ENCODE measurements at places on chromosomes 13 and 19.

GRCh38 chr13:20505405-20506366 lies 20.0 kb downstream of the CRYL1 start:
- DNase-seq, result no peak

DNA sequence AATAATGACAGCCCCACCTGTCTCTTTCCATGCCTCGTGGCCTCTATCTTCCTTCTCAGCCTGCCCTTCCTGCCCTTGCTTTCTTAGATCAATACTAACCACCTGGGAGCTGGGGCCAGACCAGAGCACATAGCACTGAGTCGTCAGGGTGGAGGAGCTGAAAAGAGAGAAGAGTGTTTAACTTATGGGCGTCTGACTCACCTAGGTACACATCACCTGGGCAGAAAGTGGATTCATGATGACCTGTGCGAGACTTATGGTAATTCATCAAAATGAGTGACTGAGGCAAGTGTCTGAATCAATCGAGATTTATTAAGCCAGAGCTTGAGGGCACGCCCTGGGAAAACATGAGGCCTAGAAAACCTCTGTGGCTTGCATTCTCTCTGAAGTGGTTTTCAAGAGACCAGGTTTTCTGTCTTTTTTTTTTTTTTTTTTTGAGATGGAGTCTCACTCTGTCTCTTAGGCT lies 19.2 kb downstream of the CEACAM6 start:
- peak; percentile 49 for DNase-seq

- no peak for DNase-seq
Measured at GRCh38 chr13:65155861-65156260, 2074.3 kb downstream of the PCDH9 start.

GRCh38 chr19:48192750-48193149 lies 22.3 kb downstream of the ZSWIM9 start:
- DNase-seq, result no peak

DNA sequence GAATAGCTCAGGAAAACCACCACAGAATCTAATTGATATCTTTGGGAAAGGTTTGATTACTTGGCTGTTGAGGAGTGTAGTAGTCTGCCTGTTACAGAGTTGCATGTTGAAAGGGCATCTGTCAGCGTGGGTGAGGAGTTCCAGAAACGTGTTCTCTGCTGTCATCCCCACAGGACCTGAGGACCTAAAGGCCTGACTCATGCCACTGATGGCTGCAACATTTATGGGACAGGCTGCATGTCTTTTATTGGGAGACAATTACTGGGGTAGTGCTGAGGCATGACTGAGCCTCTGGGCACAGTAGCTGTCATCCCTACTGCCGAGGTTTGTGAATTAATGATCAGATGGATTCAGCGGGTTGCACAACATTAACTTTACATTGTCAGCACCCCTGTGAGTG lies 525.9 kb downstream of the GPC6 start:
- DNase-seq, result no peak

- DNase-seq, result no peak
Measured at GRCh38 chr13:35804901-35805300, 326.3 kb downstream of the DCLK1 start.

DNA sequence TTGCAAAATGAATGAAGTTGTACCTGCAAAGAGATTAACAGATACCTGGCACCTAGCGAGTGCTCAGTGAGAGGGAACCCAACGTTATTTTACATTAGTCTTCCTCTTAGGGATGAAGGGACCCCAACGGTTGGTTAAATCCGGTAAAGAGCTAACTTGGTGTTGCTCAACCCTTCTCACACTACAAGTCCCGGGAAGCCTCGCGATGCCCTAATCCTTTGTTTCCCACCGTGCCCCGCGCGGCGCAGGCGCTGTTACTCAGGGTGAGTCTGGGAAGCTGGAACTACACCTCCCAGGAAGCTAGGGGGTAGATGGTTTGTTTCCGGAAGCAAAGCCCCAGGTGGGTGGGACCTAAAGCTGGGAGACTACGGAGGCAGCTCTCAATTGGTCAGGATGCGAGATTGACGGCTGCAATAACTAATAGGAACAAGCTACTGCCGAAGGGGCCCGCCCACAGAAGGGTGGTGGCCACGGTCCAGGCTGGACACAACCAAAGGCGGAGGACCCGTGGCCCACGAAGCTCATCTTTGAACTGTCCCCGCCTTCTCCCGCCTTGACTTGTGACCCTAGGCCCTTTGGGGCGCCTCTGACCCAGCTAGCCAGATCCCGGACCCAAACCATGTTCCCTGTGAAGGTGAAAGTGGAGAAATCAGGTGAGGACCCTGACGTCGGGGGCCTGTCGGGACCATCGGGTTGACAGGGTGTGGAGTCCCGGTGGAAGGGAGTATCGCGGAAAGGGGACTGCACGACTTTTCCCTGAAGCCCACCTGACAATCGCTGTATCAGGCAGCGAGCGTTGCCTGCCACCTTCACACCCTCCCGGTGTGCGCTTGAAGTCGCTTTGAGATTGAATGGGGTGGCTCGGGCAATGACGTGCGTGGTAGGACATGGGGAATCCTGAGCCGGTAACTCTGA lies at the start of gene LIN37:
Gene LIN37 (plus strand): TSS at position 471 of the 915 bp plus-strand sequence. CDS start 149 bp downstream, at position 620.
- peak; percentile 100 for DNase-seq

DNA sequence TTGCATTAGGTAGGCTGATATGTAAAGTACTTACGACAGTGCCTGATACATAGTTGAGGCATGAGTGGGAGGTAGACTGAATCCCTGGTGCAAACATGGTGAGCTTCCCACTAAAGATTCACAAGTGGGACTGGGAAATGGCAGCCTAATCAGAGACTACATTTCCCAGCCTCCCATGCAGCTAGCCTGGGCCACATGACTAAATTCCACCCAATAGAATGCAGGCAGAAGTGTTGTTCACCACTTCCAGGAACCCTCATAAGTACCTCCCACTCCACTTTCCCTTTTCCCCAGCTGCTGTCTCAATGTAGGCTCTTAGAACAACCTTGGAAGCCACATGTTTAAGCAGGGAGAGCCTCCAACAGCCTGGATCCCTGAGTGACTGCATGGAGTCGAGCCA lies 104.9 kb downstream of the CACNA1A start:
- DNase-seq, result no peak

DNA sequence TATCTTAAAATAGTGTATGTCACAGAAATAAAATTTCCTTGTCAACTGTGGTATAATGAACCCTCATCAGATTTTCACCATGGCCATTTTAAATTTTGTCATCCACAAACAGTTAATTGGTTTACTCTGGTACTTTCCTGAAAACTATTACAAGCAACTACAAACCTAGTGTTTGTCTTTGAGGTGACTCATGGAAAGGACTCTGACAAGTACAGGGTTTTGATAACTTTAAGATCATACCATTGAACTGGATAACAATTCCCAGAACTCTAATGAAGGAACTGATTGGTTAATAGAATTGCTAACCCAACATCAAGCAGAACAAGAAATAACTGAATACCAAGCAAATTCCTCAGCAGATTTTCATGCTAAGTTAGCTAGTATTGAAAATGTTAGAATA lies 237.7 kb upstream of the IPO5 start:
- no peak for DNase-seq

- peak; percentile 93 for DNase-seq
Measured at GRCh38 chr19:6753178-6754031, 13.8 kb downstream of the SH2D3A start.

DNA sequence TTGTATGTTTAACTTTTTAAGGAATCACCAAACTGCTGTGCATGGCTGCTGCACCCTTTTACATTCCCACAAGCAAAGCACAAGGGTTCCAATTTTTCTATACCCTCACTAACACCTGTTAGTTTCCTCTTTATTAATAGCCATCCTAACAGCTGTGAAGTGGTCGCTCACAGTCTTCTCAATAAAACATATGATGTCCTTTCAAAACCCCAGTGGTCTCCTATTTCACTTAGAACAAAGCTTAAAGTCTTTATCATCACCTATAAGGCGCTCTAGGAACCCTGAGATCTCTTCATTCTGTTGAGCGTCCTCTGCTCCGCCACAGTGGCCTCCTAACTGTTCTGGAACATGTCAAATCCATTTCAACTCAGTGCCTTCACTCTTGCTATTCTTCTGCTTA lies 400.5 kb downstream of the KLF12 start:
- DNase-seq, result no peak
